ENCODE measurements at places on chromosomes 3 and 15.

DNA sequence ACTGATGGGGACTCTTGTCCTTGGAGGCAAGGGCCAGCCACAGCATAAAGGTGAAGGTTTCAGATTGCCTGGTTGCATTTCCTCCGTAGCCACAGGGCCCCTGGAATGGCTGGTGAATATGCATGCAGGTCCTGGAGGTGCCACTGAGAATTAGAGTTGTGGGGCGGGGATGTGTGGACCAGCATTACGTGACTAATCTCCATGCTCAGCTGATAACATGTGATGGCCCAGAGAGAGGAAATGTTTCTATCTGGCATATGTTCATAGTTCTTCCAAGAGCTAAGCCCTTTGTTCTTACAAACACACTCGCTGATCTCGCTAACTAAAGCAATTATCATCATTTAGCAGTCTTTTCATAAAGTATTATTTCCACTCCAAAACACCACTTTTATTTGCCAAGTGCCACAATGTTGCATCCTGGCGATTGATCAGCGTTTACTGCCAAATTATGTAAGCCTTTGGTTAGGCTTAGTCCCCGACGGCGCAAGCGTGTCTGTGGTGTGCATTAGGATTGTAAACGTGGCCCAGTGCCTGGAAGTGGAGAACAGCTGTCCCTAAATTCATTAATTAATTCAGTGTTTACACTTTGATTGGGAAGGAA lies 55.9 kb downstream of the CGNL1 start:
- DNase-seq = no peak

DNA sequence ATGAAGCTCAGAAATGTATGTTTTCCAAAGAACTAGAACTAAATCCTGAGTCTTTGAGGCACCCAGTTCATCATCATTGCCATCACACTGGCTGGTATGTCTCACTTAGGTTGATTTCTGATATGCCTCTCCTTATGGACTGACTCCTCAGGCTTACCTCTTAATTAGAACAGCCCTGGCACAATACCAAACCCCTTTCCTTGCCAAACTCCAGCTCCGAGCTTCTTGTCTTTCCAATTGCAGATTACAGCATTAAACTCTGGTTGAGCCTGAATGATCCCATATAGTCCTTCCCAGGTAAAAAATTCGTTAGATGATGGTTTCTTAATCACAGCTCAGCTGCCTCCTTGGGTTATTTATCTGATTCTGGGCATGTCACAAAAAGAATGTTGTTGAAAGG lies 66.3 kb downstream of the RTP4 start:
- DNase-seq = no peak

GRCh38 chr3:59750391-59750790 lies 700.6 kb upstream of the CFAP20DC start:
- no peak for DNase-seq

DNA sequence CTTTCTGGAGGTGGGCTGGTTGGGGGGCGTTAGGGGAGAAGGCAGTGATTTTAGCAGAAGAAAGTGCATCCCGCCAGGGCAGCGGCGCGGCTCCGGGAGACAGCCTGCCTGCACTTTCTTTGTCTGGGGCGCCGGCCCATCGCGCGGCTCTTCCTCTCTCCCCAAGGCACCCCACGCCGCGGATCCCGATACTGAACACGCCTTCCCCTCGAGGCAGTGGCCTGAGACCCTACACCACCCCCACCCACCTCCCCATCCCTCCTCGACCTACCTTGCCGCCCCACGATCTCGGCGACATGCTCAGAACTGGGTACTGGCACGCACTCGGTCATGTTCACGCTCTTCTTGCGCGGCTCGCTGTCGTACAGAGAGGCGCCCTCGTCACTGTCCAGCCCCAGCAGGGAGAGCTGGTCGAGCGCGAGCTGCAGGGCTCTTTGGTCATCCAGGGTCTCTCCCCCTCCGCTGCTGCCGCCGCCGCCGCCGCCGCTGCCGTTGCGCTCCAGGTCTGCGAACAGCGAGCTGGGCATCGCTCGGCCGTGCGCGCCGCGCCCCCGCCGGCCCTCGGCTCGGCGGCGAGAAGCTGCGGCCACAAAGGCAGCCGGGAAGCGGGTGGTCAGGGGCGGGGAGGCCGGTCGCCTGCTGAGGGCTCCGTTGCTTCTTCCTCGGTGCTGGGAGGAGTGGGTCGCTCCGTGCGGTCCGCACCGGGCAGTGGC lies 483 bp downstream of the MEX3B start:
- no peak for DNase-seq

- no peak for DNase-seq
Measured at GRCh38 chr15:97504031-97504792, 456.3 kb upstream of the ARRDC4 start.

DNA sequence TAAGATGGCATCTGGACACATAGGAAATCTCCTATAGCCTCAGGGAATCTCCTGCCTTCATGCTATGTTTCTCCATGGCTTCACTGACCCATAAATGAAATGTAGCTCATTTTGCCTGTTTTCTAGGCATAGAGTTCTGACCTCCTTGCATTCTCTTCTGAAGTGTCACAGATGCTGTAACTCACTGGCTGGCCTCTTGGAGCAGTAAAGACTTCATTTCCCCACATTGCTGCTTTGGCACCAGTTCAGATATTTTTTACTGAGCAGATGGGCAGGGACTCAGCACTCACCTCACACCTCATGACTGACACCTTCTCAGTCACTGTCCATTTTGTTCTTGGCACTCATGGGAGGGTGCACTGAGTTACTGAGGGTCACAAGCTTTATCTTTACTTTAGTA lies 286.7 kb upstream of the TGFBR2 start:
- no peak for DNase-seq

DNA sequence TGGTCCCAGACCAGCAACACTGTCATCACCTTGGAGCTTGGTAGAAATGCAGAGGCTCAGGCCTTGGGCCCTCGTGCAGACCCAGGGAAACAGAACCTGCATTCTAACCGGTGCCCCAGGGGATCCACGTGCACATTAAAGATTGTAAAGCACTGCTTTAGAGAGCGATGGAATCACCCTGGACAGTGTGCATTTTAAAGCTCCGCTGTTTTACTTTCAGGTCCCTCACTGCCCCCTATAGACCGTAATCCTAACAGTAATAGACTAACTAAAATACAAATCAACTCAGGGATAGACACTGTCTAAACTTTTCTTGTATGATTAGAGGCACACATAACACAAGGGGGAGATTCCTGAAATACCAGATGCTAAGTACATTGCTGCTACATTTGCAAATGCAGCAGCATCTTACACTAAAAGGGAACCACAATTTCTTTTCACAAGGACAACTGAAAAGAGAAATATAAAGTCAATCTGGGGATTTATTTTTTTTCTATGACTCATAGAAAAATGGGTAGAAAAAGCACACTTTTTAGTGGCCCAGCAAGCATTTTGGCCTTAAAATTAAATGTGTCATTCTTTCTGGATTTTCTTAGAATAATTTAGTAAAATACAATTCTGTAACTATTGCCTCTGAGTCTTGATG lies 10.5 kb upstream of the SH3GL3 start:
- DNase-seq = no peak
